ENCODE measurements at places on chromosomes 7 and 10. TPM values are rescaled to one million over a fixed set of nuclear protein-coding genes. Genes with fewer than 3 reads are reported as not detected.

DNA sequence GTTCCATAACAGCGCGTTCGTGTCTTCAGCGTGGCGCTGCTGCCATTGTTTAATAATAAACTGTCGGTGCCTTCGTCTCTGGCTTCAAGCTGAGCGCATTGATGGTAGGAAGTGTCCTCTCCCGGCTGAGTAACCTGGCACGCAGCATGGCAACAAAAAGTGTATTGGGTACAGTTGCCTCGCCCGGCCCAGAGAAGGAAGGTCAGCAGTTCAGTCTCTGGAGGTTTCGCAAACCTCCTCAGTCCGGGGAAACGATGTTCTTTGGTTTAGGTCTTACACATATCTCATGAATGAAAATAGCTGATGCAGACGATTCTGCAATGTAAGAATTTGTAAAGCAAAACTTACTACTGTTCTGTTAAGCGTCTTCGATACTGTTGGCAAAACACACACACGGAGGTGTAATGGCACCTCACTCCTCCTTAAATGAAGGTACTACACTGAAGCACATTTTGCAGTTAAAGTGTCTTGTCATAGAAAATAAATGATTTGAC is 739 bp upstream of the CCDC186 start:
- peak; percentile 26 for DNase-seq

- no peak for DNase-seq
Observed at GRCh38 chr7:105037319-105037718, 23.3 kb downstream of the KMT2E start.

DNA sequence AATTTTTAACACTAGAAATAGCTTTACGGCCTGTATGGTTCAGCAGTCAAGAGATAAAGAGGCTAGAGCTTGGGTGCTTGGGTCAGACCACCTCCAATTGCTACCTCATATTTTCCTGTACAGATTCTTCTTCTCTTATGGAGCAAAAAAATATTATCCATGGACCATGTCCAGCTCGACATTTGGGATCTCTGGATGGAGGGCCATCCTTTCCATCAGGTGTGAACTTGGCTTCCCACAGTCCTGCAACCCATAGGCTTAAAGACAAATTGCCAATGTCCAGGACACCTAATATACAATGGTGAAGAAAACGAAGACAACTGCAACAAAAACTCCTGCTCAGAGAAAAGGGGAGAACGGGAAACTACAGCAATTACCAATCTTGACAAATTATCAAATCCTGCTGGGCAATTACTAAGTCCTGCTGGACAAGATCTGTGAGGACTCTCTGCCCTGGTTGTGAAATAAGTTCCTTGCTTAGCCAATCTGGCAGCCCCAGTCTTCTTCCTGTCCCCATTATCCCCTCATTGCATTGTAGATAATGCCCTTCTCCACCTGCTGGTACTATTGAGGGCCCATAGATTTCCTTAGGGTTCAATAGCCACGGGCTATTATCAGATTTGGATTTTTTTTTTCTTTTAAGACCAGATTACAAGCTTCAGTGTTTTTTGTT is 42.0 kb upstream of the BRAF start:
- DNase-seq, result no peak

DNA sequence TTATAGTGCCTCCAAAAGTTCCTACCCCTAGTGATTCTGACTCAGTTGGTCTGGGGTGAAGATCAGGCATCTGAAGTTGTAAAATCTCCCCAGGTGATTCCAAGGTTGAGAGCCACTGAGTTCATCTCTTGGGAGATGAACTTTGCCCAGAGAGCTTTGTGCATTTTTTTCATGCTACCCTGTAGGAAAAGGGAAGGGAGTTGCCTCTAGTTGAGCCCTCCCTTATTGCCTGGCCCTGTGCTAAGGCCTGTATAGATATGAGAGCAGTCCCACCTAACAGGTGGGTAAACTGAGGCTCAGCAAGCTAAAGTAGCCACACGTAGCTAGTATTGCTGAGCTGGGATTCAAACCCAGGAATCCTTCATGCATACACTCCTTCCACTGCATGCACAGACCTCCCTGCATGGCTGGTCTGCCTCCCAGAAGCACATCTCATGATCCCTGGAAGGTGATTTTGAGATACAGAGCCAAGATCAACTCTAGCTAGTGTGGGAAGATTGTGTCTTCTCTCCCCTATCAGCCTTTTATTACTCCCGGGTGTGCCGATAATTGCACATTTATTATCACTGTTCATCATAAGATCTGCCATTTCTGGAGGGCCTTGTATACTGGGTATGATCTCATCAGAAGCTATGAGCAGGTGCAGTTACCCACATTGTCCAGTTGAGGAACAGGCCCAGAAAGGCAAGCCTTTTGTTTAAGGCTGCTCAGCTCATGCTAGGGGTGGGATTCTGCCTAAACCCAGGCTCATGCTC is 47.0 kb downstream of the TBATA start:
- DNase-seq, result no peak

Gene UNCX
- not detected for total RNA-seq
